ENCODE measurements at places on chromosomes 1 and 21. TPM values are rescaled to one million over a fixed set of nuclear protein-coding genes. Genes with fewer than 3 reads are reported as not detected.

- H3K27me3 ChIP-seq = peaks cover 4% of the 10 kb centered on the region
- DNase-seq = no peak
- no peaks in the 10 kb centered on the region for H3K36me3 ChIP-seq
- H3K4me1 ChIP-seq = no peaks in the 10 kb centered on the region
- no peak overlapping the region for H3K27ac ChIP-seq
These were observed 37.3 kb upstream of the ASB17 start for GRCh38 chr1:75969550-75969949.

GRCh38 chr21:35249636-35250035, 200.5 kb upstream of the RUNX1 start:
- no peak overlapping the region for H3K4me3 ChIP-seq
- peaks cover 17% of the 10 kb centered on the region for H3K4me1 ChIP-seq
- peaks cover 3% of the 10 kb centered on the region for H3K36me3 ChIP-seq

DNA sequence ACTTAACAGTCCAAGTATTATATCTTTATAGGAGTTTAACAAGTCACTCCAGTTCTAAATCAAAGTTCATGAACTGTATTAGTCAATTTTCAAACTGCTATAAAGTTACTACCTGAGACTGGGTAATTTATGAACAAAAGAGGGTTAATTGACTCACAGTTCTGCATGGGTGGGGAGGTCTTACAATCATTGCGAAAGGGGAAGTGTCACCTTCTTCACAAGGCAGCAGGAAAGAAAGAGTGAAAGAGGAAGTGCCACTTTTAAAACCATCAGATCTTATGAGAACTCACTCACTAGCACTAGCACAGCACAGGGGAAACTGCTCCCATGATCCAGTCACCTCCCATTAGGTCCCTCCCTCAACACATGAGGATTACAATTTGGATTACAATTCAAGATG, 70.0 kb downstream of the CLCA4 start:
- peaks cover 4% of the 10 kb centered on the region for H3K4me1 ChIP-seq
- peak; percentile 12 for DNase-seq
- H3K27ac ChIP-seq = no peak overlapping the region
- no peak overlapping the region for H3K4me3 ChIP-seq
- peaks cover 4% of the 10 kb centered on the region for H3K36me3 ChIP-seq
- H3K27me3 ChIP-seq = peaks cover 11% of the 10 kb centered on the region

DNA sequence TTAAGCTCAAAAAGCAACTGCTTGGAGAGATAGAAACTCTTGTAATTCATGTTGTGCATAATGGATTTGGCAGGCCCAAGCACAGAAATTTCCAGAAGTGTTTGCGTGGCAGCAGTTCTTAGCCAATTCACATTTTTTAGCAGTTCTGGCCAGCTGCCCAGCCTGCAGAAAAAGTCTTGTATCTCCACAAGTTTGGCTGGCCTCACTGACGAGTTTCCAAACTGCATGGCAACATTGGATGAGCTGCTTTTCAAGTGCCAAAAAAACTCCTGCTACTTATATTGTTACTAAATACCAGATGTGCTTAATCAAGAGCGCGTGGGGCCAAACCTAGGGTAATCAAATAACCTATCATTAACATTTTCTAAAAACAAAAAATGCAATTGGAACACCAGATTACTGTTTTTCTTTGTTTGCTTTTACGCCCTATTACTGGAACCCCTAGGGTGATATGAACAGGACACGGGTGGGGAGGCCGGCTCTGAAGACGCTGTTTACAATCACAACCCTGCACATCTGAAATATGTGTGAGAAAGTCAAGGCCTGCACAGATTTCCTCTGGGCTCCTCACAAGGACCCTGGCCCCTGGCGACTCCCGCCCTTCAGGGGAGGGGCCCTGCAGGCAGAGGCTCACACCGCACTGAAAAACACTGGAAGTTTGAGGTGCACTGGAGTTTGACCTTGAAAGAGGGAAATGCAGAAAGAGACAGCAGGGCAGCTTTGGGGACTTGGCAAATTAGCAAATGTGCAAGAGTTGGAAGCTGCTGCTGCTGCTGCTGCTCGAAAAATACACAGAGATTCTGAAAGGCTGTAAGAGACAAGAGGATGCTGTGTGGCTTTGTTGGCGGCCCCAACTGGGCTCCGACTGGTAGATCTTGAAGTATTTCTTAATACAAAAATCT, 55.2 kb upstream of the TARBP1 start:
- H3K4me1 ChIP-seq = no peaks in the 10 kb centered on the region
- H3K27ac ChIP-seq = no peak overlapping the region
- H3K36me3 ChIP-seq = no peaks in the 10 kb centered on the region
- no peaks in the 10 kb centered on the region for H3K27me3 ChIP-seq
- H3K4me3 ChIP-seq = no peak overlapping the region

GRCh38 chr1:22001409-22001808, at the start of gene CELA3A:
Gene CELA3A (plus strand): TSS chr1:22001657. CDS start chr1:22001675, 18 bp downstream.
- no peak within 1 kb of the TSS for H3K27ac ChIP-seq
- no peak for DNase-seq
- H3K36me3 ChIP-seq = no peaks in the 10 kb centered on the region
- no peak within 1 kb of the TSS for H3K4me3 ChIP-seq
- H3K4me1 ChIP-seq = no peaks in the 10 kb centered on the region

AIRE gene
- not detected for total RNA-seq

KCNQ4 gene
- 0.50 TPM for total RNA-seq
